ENCODE measurements at places on chromosomes 7 and 10.
A peak's percentile ranks its signal among the peaks of the same experiment; 100 is the strongest.

DNA sequence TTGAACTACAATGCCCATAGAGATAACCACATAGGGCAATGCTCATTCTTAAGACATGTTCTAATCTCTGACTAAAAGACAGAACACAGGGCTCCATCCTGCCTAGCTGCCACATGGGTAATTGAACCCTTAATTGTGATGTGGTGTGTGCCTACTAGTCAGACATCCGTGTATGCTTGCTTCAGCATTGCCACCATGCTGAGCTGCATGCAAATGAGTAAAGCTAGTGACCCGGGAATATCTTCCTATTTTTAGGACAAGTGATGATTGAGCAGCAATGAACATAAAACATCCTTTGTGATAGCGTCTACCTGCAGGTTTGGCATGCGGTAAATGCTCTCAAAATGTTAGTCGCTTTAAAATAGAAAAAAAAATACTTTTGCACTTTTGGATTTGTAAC is 115.8 kb downstream of the MAGI2 start:
- no peak for DNase-seq

GRCh38 chr10:17516376-17516775 is 62.0 kb upstream of the ST8SIA6 start:
- no peak for DNase-seq

GRCh38 chr7:82438521-82438920 is 5.1 kb downstream of the CACNA2D1 start:
- DNase-seq: peak; percentile 30

- DNase-seq: no peak
These were observed 300.4 kb downstream of the AHR start for GRCh38 chr7:17598846-17599245.

GRCh38 chr10:17958049-17958448 is 6.3 kb downstream of the SLC39A12 start:
- no peak for DNase-seq

GRCh38 chr7:22433710-22434460 is 66.1 kb downstream of the STEAP1B start:
- peak; percentile 68 for DNase-seq

GRCh38 chr10:64976150-64976549 is 1454.9 kb downstream of the REEP3 start:
- DNase-seq: no peak

GRCh38 chr7:105177026-105177425 is 163.0 kb downstream of the KMT2E start:
- DNase-seq: no peak

DNA sequence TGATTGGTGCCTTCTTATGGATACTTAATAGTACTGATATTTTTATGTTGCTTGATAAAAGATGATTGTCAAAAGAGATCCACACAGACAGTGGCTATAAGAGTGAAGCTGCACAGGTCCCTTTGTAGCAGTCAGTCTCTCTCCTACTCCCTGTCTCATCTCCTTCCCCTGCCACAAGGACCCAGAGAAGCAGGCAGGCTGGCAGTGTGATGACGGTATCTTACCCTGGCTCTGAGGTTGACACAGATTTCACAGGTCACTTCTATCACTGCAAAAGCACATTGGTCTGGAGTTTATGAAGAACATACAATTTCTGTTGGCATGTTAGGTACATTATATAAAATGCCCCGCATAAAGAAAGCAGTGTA is 64.4 kb upstream of the AHR start:
- DNase-seq: no peak
